ENCODE measurements at places on chromosomes 13 and 19.

GRCh38 chr13:49399801-49400472, 43.9 kb downstream of the CAB39L start:
- DNase-seq = no peak

DNA sequence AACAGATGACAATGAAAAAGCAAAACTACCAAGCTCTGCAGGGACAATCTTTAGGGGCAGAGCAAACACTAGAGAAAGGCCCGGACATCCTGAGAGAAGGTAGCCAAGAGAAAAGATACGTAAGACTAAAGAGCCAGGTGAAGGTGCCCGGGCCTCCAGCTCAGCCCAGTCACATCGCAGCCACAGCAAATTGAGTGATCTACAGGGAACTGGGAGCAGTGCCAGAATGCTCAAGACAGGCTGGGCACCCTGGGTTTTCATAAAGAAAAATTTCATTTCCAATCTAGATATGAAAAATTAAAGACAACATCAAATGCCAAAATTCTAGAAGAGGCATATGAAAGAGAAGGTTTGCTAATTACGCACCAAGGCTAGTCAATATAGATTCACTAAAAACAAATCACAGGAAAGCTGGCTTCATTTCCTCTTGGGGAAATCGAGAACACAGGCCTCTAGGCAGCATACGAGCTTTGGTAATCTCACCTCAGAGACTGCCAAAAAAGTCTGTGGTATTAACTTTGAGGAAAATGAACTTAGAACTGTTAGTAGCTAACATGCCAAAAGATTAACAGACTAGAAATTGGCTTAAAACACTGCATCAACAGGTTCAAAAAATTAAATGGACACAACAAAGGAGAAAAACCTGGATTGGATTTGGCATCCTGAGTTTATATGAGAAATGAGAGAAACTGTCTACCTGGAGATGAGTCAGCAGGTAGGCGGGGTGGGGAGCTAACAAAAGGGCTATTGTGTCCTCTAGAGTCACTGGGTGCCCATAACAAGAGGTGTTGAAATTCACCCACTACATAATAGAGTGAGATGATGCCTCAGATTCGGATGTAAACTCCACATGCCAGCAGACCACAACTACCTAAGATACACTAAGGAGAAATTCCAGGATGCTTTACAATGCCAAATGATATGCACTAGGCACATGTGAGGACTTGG, 6.6 kb downstream of the ANKRD10 start:
- peak; percentile 32 for DNase-seq

DNA sequence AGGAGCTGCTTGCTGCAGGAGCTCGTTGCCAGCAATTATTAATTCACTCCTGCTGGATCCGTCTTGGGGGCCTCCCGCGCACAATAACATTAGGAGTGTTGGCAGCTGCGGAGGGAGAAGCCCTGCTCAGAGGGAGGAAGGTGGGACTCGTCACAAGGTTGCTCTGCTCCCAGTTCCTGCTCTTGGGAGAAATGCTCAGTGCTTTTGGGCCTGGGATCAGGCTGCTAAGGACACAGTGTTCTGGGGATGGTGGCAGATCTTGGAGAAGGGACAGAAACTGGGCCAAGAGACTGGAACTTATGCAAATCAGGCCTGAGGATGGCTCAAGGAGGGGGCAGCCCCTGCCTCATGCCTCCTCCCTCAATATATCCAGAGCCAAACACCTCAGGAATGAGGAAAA, 78.9 kb upstream of the OLFM4 start:
- no peak for DNase-seq

- no peak for DNase-seq
These were observed 3.1 kb upstream of the DHRS12 start for GRCh38 chr13:51807041-51807440.

GRCh38 chr19:4909156-4909896, at the start of gene UHRF1:
UHRF1 (plus strand) TSS chr19:4909501; CDS start chr19:4910886, 1,385 bp downstream.
- no peak for DNase-seq

Measured in lung microvascular endothelial cell (primary cell).